ENCODE measurements at places on chromosomes 4 and X. TPM values are rescaled to one million over a fixed set of nuclear protein-coding genes. Genes with fewer than 3 reads are reported as not detected.

The PAGE2 gene
- total RNA-seq = not detected

The IGSF1 gene
- total RNA-seq = not detected

The KIT gene
- total RNA-seq = 0.07 TPM

The HTR2C gene
- total RNA-seq = not detected

The FSTL5 gene
- not detected for total RNA-seq
